SK-MEL-5 (cell line): ENCODE measurements at places on chromosomes 4 and X.

GRCh38 chr4:5955201-5955821 lies 62.4 kb upstream of the CRMP1 start:
- no peak for DNase-seq

DNA sequence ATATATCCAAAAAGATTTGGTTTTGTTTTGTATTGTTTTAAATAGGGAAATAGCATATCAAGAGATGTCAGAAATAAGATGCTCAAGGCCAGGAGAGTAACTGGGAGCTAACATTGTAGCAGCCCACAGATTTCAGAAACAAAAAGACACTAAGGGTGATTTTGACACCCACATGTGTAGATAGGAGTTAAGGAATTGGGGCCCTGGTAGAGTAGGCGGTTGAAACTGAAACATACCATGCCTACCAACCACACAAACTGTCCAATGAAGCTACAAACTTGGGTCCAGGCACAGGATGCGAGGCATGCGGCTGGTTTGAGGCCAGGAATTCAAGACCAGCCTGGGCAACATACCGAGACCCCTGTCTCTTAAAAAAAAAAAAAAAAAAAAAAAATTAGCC lies 6.3 kb upstream of the HSPA4L start:
- DNase-seq = no peak

GRCh38 chr4:138039010-138039409 lies 203.1 kb downstream of the SLC7A11 start:
- no peak for DNase-seq

- DNase-seq = peak; percentile 56
Measured at GRCh38 chrX:137051978-137052642, 18.3 kb upstream of the GPR101 start.
